A549 treated with dexamethasone at 1 μM for 4 hours (cell line): ENCODE measurements at places on chromosomes 7 and 10. TPM values are rescaled to one million over a fixed set of nuclear protein-coding genes. Genes with fewer than 3 reads are reported as not detected.

CLRN3 gene
- 0.07 TPM in 1 of 5 replicates, not detected in the others for total RNA-seq

PRSS58 gene
- not detected in 5 replicates for total RNA-seq

TMEM139 gene
- 0.63 to 1.0 TPM (median 0.67 TPM) in 5 replicates for total RNA-seq

PTN gene
- total RNA-seq: not detected in 5 replicates

DCLRE1A gene
- 8.8 to 11.0 TPM (median 9.9 TPM) in 5 replicates for total RNA-seq

KLF14 gene
- 0.02 to 0.05 TPM in 2 of 5 replicates, not detected in the others for total RNA-seq

PLCE1 gene
- total RNA-seq: 7.0 to 10.3 TPM (median 9.7 TPM) in 5 replicates

CUX1 gene
- total RNA-seq: 36.9 to 52.4 TPM (median 49.7 TPM) in 5 replicates

ELMO1 gene
- total RNA-seq: 3.1 to 4.0 TPM (median 3.6 TPM) in 5 replicates

GSDME gene
- total RNA-seq: 41.3 to 56.9 TPM (median 48.2 TPM) in 5 replicates
